ENCODE measurements at places on chromosomes 7 and 10. TPM values are rescaled to one million over a fixed set of nuclear protein-coding genes. Genes with fewer than 3 reads are reported as not detected.

DNA sequence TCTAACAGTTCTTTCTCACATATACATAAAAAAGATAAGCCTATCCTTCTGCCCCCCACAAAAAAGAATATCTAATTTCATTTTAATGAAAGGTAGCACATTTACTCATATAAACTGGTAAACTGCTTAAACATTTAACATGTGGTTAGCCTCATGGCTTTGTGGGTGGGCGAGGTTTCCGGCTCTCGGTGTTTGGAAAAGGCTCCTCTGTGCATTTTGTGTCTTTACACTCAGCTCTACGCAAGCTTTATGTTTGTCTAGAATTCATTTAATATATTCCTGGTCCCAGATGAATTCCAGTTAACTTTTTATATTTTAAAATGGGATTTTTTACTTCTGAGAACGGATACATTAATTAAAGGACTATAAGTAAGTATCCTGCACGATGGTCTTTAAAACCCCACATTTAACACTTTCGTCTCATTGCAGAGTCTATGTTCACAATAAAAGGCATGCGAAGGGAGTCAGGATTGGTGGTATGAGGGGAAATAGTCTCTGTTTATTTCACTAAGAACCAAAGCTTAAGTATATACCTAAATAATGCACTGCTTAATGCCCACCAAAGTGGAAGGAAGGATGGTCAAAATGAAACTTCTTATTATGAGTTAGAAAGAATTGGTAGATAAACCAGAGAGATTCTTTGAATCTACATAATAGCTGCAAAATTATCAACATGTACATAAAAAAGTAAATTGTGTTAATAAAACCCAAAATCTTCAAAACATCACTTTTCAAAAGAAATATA lies 197.2 kb downstream of the CRPPA start:
- no peak for DNase-seq
- H3K4me1 ChIP-seq, result no peaks in the 10 kb centered on the region
- no peaks in the 10 kb centered on the region for H3K27me3 ChIP-seq
- no peak overlapping the region for H3K27ac ChIP-seq
- no peaks in the 10 kb centered on the region for H3K36me3 ChIP-seq
- H3K4me3 ChIP-seq, result no peak overlapping the region

DNA sequence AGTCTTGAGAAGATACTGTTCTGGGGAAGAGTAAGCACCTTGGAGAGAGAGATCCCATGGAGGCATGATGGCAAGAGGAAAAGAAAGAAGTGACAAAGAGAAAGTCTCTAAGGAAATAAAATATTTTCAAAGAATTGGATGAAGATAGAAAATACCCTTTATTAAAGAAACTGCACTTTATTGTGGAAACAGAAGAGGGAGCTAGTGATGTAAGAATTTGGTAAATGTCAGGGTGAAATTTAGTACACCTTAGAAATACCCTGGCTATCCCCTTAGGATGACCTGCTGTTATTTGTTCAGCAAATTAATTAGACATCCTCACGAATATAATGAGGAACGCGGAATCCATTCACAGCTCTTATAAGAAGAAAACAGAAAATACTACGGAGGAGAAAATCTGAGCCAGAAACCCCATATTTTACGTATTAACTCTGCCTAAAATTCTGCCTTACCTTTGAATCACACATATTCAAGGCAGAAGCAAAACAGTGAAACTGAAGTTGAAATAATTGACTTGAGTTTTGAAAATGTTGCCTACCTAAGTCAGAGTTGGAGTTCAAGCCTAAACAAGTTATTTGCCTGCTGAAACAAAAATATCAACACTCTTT lies 90.7 kb downstream of the TFPI2 start:
- H3K27ac ChIP-seq, result no peak overlapping the region
- no peaks in the 10 kb centered on the region for H3K36me3 ChIP-seq
- H3K27me3 ChIP-seq, result no peaks in the 10 kb centered on the region
- DNase-seq, result no peak

DNA sequence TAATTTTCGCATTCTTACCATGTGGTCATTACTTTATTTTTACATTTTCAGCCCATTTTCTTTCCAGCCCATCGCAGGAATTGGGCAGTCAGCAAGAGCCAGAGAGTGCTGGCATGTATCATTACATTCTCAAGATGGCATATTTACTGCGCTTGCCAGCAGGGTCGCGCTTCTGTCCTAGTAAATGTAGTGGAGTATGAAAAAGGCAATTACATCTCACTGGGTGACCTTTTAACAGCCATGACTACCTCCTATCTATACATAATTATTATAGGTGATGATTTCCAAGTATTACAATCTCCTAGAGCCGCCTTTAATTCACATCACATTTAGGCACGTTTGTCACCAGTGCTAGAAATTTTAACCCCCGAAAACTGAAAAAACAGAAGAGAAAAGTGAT lies 433.7 kb upstream of the MGMT start:
- H3K36me3 ChIP-seq, result no peaks in the 10 kb centered on the region
- H3K27me3 ChIP-seq, result no peaks in the 10 kb centered on the region
- no peaks in the 10 kb centered on the region for H3K4me1 ChIP-seq

- no peaks in the 10 kb centered on the region for H3K27me3 ChIP-seq
- H3K4me3 ChIP-seq, result no peak overlapping the region
- H3K4me1 ChIP-seq, result no peaks in the 10 kb centered on the region
- no peak overlapping the region for H3K27ac ChIP-seq
- no peak for DNase-seq
Measured at GRCh38 chr7:85498031-85498430, 311.2 kb upstream of the SEMA3D start.

DNA sequence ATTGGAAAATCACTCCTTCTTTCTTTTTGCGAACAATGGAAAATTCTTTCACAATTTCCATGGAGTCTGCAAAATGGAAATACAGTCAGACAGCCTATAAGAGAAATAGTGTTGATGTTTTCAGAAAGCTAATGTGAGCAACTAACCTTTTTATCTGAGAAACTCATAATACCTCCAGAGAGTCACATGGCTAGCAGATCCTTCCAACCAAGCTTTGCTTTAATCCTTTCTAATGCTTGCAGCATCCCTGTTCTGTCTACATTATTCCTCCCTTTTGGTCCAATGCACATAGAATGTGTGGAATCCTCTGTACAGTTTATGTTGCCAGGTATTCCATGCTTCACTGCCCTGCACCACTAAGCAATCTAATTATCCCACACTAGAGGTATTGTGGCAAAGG lies 717.5 kb upstream of the LRRN3 start:
- no peak overlapping the region for H3K4me3 ChIP-seq
- H3K27me3 ChIP-seq, result no peaks in the 10 kb centered on the region
- no peak overlapping the region for H3K27ac ChIP-seq
- DNase-seq, result no peak
- no peaks in the 10 kb centered on the region for H3K36me3 ChIP-seq
- H3K4me1 ChIP-seq, result no peaks in the 10 kb centered on the region

DNA sequence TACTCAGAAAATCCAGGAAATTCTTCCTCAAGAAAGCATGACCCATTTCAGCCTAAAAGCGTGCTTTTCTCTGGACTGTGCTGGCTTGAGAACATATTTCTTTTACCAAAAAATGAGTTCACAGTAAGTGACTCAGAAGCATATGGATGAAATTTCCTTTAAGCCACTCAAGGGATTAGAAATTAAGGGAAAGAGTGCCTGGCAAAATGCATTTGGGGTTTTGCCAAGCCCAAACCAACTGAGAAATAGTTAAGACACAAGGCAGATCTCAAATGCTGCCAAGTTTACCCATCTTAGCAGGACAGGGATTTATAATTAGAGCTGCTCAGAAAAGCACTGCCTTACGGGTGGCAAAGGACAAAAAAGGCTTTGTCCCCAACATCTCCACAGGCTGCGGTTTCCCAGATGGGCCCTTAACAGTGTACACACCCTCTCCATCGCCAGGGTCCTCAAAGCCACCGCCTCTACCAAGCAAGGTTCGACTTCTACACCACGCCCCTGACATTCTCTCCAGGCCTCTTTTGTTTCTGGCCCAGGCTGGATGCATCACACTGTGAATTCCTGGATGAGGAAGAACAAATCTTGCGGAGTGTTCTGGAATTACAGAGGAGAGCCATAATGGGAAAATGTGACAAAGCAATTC lies 30.1 kb upstream of the CDHR3 start:
- H3K4me1 ChIP-seq, result no peaks in the 10 kb centered on the region
- DNase-seq, result no peak
- no peaks in the 10 kb centered on the region for H3K27me3 ChIP-seq
- H3K4me3 ChIP-seq, result no peak overlapping the region
- H3K27ac ChIP-seq, result no peak overlapping the region

- H3K4me3 ChIP-seq, result no peak overlapping the region
- H3K27me3 ChIP-seq, result no peaks in the 10 kb centered on the region
- no peak for DNase-seq
- H3K4me1 ChIP-seq, result no peaks in the 10 kb centered on the region
- no peak overlapping the region for H3K27ac ChIP-seq
Measured at GRCh38 chr7:133985300-133985699, 141.8 kb upstream of the LRGUK start.

- H3K36me3 ChIP-seq, result no peaks in the 10 kb centered on the region
- no peaks in the 10 kb centered on the region for H3K4me1 ChIP-seq
- no peaks in the 10 kb centered on the region for H3K27me3 ChIP-seq
- no peak overlapping the region for H3K4me3 ChIP-seq
- no peak overlapping the region for H3K27ac ChIP-seq
Measured at GRCh38 chr7:148753224-148753623, 54.5 kb downstream of the CUL1 start.

GRCh38 chr10:19917751-19918478 lies 101.7 kb downstream of the PLXDC2 start:
- DNase-seq, result no peak
- H3K27ac ChIP-seq, result no peak overlapping the region
- no peak overlapping the region for H3K4me3 ChIP-seq

GRCh38 chr7:101405474-101406067 lies 42.9 kb downstream of the COL26A1 start:
- H3K27ac ChIP-seq, result no peak overlapping the region
- no peaks in the 10 kb centered on the region for H3K36me3 ChIP-seq
- peaks cover 14% of the 10 kb centered on the region for H3K4me1 ChIP-seq
- no peak overlapping the region for H3K4me3 ChIP-seq
- no peaks in the 10 kb centered on the region for H3K27me3 ChIP-seq

DNA sequence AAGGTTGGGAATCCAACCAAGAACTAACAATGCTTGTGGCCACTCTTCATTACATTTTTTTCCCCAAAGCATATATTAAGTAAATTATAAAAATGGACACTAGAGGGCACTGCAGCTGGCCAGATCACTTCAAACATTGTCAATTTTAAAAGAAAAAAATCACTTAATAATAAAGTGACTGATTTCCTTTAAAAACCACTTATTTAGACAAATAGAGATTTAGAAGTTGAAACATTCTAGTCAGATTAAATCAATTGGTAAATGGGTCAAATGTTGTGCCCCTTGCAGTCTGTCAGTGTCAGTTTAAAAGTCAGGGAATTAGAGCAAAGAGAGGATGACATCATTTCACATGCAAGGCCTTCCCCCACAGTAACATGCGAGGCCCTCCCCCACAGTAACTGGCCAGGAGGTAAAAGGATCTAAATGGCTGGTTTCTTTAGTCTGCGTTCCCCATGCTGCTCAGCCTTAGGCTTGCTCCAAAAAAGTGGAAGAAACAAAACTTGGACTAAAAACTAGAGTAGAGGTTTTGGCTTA lies 177.9 kb downstream of the SKAP2 start:
- no peaks in the 10 kb centered on the region for H3K27me3 ChIP-seq
- DNase-seq, result peak; percentile 21
- H3K4me1 ChIP-seq, result peaks cover 11% of the 10 kb centered on the region
- H3K4me3 ChIP-seq, result no peak overlapping the region

- no peaks in the 10 kb centered on the region for H3K4me1 ChIP-seq
- H3K27ac ChIP-seq, result no peak overlapping the region
- H3K4me3 ChIP-seq, result no peak overlapping the region
- peak; percentile 8 for DNase-seq
- no peaks in the 10 kb centered on the region for H3K27me3 ChIP-seq
Measured at GRCh38 chr7:114405427-114405826, 9.2 kb upstream of the FOXP2 start.

GRCh38 chr10:12803776-12804175 lies 197.7 kb downstream of the CCDC3 start:
- H3K36me3 ChIP-seq, result no peaks in the 10 kb centered on the region
- no peaks in the 10 kb centered on the region for H3K27me3 ChIP-seq
- H3K4me1 ChIP-seq, result no peaks in the 10 kb centered on the region
- no peak overlapping the region for H3K27ac ChIP-seq
- DNase-seq, result no peak

DNA sequence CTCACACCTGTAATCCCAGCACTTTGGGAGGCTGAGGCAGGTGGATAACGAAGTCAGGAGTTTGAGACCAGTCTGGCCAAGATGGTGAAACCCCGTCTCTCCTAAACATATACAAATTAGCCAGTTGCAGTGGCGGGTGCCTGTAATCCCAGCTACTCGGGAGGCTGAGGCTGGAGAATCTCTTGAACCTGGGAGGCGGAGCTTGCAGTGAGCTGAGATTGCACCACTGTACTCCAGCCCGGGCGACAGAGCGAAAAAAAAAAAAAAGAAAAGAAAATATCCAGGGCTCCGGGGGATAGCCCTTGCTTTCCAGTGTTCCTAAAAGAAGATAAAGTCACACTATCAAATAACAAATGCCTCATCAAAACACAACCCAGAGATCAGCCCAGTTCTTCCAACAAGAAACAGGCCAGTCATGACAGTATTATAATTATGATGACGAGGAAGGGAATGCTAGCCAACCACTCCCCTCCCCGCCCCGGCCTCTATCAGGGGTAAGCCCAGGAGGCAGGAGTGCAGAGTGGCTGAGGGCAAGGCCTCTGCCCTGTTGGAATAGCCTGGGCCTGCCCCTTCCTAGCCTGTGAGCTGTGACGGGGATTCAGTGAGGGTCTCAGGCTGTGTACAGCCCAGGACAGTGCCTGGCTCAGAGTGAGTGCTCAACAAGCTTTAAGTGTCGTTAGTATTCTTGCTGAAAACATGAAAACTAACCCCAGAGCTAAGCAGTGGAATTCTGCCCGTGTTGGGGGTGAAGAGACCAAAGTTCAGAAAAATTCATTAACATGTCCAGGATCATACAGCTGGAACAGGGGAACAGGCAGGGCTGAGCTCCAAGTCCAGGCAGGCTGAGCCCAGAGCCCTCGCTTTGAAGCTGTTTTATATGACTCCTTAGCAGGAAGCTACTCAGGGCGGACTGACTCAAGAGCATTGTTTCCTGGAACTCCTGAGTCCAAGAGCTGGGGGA lies 54.3 kb downstream of the FAM241B start:
- no peaks in the 10 kb centered on the region for H3K36me3 ChIP-seq
- H3K4me1 ChIP-seq, result peaks cover 7% of the 10 kb centered on the region
- DNase-seq, result no peak
- H3K4me3 ChIP-seq, result no peak overlapping the region
- peaks cover 27% of the 10 kb centered on the region for H3K27me3 ChIP-seq

SEMA4G gene
- total RNA-seq, result 29.4 TPM

UPK3BL1 gene
- 7.1 TPM for total RNA-seq

CCL24 gene
- not detected for total RNA-seq

TRIM56 gene
- total RNA-seq, result 25.9 TPM

NME8 gene
- not detected for total RNA-seq

PRKCQ gene
- total RNA-seq, result 0.54 TPM

SLC18A2 gene
- total RNA-seq, result not detected

ORAI2 gene
- 13.2 TPM for total RNA-seq

CHAT gene
- not detected for total RNA-seq

ASZ1 gene
- total RNA-seq, result not detected

CALML5 gene
- total RNA-seq, result not detected

TNKS2 gene
- total RNA-seq, result 20.7 TPM

MEOX2 gene
- not detected for total RNA-seq
